Suprapubic skin (tissue), 4 donors: ENCODE measurements at places on chromosomes 3 and 15.

DNA sequence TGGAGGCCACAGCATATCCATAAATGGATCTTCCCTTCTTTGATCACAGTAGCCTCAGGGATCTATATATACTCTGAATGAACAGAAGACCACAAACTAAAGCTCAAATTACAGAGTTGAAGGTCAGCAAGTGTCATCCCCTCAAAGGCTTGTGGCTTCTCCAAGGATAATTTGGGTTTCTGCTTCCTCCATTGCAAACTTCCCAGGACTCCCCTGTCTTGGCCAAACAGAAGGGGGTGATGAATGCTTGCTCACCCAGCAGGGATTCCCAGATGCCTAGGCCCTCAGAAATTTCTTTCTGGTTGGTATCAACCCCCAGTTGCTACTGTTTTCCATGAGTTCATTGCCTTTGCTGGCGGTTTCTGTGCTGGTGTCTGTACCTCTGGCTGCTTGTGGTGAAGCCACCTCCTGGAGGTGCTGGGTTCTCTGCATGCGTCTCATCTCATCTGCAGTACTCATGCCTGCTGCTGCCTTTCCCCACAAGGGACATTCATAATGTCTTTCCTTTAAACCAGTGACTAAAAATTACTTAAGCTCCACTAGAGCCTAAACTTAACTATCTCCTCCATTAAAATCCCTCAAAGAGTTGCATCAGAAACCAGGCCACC lies 17.7 kb downstream of the ENTPD3 start:
- DNase-seq, result no peak

DNA sequence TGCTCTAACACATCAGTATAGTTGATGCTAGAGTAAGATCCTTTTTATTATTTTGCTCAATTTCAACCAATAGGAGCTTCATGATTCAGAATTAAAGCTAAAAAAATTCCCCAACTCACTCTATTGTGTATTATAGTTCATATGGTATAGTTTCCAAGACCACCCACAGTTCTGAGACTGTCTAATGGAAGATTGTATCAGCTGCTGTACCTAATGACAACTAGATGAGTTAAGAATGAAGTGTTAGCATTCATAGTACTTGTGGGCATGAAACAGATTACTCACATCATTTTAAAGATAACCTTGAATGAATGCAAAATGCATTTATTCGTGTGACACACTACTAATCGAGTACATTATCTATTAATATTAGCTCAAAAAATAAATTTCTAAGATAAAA lies 289.9 kb upstream of the ATP11B start:
- DNase-seq, result no peak

DNA sequence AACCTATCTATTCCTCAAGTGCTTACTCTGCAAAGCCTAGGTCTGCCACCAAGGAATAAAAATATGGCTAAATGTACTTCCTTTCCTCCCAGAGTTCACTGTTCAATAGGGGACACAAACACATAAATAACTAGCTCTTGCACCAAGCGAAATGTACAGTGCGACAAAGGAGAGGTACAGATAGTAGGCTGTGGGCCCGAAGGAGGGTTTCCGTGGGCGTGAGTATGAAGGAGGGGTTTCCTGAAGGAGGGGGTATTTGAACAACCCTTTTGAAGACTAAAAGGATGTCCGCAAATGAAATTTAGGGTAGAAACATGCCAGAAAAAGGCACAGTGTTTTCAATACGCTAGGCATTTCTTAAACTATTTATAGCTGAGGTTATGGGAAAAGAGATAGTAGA lies 207.9 kb downstream of the LPP start:
- DNase-seq, result no peak

- DNase-seq, result no peak
These were observed 100.9 kb downstream of the P3H2 start for GRCh38 chr3:190019844-190020243.

GRCh38 chr15:62857411-62857853 lies 185.1 kb upstream of the TPM1 start:
- DNase-seq, result no peak

- DNase-seq, result no peak
These were observed at the start of gene LIPC for GRCh38 chr15:58431221-58432149. TSS of gene LIPC (plus strand) at chr15:58431991. CDS start at chr15:58432033, 42 bp downstream.

GRCh38 chr15:26565542-26565941 lies 207.3 kb downstream of the GABRB3 start:
- no peak for DNase-seq

DNA sequence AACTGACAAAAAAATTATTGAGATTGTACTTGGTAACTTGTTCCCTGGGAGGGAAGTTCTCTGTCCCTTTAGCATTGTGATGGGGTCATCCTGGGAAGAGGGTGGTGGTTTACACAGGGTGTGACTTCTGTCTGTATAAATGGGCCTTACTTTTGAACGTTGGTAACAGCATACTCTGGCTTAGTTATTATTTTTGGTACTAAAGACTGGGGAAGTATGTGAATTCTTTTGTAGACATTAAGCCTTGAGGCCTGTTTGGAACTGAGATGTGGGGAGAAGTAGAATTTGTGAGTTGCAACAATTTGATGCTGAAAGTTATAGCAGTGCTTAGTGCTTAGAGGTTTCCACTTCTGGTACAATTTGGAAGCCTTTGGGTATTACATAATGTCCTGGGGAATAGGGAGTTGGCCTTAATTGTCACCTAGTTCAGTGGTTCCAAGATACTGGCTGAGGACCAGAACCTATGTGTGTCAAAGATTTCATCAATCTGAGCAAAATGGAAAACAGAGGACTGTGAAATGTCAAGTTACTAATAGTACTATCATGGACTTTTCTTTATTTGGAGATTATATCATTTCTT lies 15.9 kb downstream of the TLNRD1 start:
- DNase-seq, result no peak

- DNase-seq, result no peak
These were observed at the start of gene VWA5B2 for GRCh38 chr3:184229394-184230080. TSS of gene VWA5B2 (plus strand) at chr3:184229585. CDS start at chr3:184230529, 944 bp downstream.

DNA sequence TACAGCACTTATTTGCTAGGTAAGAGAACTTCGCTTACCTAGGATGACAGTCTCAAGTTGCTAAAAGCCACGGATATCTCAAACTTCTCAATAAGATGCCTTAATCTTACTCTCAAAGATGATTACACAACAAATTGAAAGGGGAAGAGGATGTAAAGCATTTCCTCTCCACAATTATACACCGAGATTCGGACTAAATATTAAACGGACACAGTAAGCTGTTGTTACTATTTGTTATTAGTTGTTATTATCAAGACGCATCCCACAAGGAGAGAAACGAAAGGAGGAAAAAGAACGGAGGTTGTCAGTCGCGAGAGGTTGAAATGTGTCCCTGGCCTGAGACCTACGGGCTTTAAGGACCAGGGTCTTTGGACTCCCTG lies 660 bp downstream of the ZNF106 start:
- no peak for DNase-seq
